ENCODE measurements at places on chromosomes 7 and 10.

- no peak for DNase-seq
Measured at GRCh38 chr7:158924956-158925355, 68.6 kb downstream of the DYNC2I1 start.

GRCh38 chr10:42691361-42692120 lies 53.2 kb upstream of the ZNF33B start:
- no peak for DNase-seq

- no peak for DNase-seq
Measured at GRCh38 chr10:77702166-77702565, 64.6 kb upstream of the KCNMA1 start.

DNA sequence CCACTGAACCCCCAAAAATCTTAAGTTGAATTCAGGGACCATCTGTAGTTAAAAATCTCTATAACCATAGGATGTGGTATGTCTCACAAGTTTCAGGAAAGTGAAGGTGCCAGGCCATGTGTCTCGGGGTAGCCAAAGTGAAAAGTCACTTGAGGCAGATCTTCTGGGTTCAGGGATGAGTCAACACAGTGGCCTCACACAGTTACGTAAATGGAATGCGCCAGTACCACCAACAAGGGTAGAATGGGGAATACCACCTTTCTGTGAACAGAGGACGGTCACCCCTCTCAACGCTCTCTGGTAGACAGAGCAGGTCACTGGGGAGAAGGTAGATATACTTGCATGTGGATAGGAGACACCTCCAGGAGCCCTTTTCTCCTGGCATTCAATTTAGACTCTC lies 71.4 kb downstream of the ELMO1 start:
- no peak for DNase-seq
